ENCODE measurements at places on chromosomes 5 and 9.

GRCh38 chr5:14946815-14947620, 75.4 kb upstream of the ANKH start:
- no peak for DNase-seq

DNA sequence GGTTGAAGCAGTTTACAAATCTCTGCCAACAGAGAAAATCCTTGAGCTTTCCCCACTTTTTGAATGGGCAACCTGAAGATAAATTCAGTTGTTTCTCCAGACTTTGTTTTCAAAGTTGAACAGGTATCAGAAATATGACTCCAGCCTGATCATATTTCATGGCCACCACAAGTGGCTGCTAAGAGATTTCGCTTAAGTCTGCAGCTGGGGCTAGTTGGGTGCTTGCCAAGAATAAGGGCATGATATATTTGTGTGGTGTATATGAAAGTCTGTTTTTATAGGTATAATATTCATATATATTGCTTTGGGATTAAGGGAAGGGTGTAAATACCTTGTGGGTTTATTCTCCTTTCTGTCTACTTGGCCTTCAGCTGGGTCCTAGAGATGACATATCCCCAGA, 168.4 kb upstream of the GDNF start:
- no peak for DNase-seq

- no peak for DNase-seq
Measured at GRCh38 chr9:3241290-3241689, 284.5 kb downstream of the RFX3 start.

DNA sequence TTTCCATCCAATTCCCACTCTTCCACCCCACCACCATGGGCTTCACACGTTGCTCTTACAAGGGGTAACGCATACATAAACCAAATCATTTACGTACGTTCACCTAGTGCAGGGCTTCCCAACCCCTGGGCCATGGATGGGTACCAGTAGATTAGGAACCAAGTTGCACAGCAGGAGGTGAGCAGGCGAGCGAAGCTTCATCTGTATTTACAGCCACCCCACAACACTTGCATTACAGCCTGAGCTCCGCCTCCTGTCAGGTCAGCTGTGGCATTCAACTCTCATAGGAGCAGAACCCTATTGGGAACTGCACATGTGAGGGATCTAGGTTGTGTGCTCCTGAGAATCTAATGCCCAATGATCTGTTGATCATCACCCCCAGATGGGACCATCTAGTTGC, 82.3 kb downstream of the CEMIP2 start:
- DNase-seq, result no peak

Data from HFFc6 (cell line).